Suprapubic skin (tissue), 4 donors: ENCODE measurements at places on chromosomes 5 and 9.

GRCh38 chr5:90519081-90519480 is 10.3 kb downstream of the LYSMD3 start:
- no peaks in the 10 kb centered on the region for H3K4me1 ChIP-seq
- no peak for DNase-seq
- no peaks in the 10 kb centered on the region for H3K27me3 ChIP-seq
- H3K4me3 ChIP-seq: no peak overlapping the region
- H3K27ac ChIP-seq: no peak overlapping the region

DNA sequence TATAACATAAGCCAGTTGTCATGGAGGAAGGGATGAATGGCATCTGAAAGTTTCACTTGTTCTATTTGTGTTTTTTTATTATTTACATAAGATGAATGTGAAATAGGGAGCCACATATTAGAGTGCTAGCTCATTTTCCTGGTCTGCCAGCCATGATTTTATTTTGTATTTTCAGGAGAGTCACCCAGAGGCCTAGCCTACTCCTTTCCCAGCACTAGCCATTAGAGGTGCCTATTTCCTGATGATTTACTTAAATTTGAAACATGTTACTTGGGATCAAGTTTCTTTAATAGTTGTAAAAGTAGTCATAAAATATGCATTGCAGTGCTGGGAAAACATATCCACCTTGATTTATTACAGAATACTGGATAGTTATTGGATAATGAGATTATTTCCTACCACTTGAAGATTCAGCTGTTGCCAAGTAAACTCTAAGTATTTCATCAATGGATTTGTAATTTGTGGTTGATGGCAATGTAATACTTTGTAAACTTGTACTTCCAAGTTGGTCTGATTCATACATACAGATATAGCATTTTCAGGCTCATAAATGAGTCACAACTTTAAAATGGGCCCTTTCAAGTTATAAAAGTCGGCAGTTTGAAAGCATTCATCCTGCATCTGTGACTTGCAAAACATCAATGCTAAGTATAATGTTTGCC is 50.8 kb downstream of the KCNN2 start:
- no peaks in the 10 kb centered on the region for H3K27me3 ChIP-seq
- H3K36me3 ChIP-seq: no peaks in the 10 kb centered on the region
- no peaks in the 10 kb centered on the region for H3K4me1 ChIP-seq
- H3K4me3 ChIP-seq: no peak overlapping the region

GRCh38 chr5:25539536-25539935 is 894.8 kb upstream of the CDH10 start:
- H3K27me3 ChIP-seq: no peaks in the 10 kb centered on the region
- no peak for DNase-seq
- H3K27ac ChIP-seq: no peak overlapping the region
- H3K4me1 ChIP-seq: no peaks in the 10 kb centered on the region

GRCh38 chr9:93039456-93039855 is 19.0 kb upstream of the SUSD3 start:
- no peaks in the 10 kb centered on the region for H3K4me1 ChIP-seq
- no peak for DNase-seq
- no peak overlapping the region for H3K4me3 ChIP-seq
- no peaks in the 10 kb centered on the region for H3K27me3 ChIP-seq

- no peaks in the 10 kb centered on the region for H3K4me1 ChIP-seq
- H3K36me3 ChIP-seq: no peaks in the 10 kb centered on the region
- DNase-seq: no peak
- peaks cover 9% of the 10 kb centered on the region for H3K27me3 ChIP-seq
Measured at GRCh38 chr5:141392429-141393198, at the start of gene PCDHGA8. Gene PCDHGA8, plus strand, starts transcription at chr5:141392633. Its CDS starts 181 bp downstream, at chr5:141392814.

- H3K27ac ChIP-seq: no peak overlapping the region
- no peak for DNase-seq
- no peaks in the 10 kb centered on the region for H3K36me3 ChIP-seq
- no peaks in the 10 kb centered on the region for H3K27me3 ChIP-seq
- H3K4me3 ChIP-seq: no peak overlapping the region
Measured at GRCh38 chr9:77834898-77835488, 186.9 kb upstream of the GNA14 start.
